Umbilical cord (tissue), 2 donors: ENCODE measurements at places on chromosomes 16 and 17.

GRCh38 chr17:42428141-42428944 lies 5.3 kb upstream of the CAVIN1 start:
- DNase-seq, result peak; percentile 95

GRCh38 chr17:44132275-44132821 lies 8.9 kb upstream of the HDAC5 start:
- no peak for DNase-seq

- DNase-seq, result no peak
Observed at GRCh38 chr17:78196716-78197115, 9.6 kb downstream of the AFMID start.

- peak; percentile 42 for DNase-seq
Observed at GRCh38 chr16:64061621-64062020, 1060.2 kb downstream of the CDH11 start.

DNA sequence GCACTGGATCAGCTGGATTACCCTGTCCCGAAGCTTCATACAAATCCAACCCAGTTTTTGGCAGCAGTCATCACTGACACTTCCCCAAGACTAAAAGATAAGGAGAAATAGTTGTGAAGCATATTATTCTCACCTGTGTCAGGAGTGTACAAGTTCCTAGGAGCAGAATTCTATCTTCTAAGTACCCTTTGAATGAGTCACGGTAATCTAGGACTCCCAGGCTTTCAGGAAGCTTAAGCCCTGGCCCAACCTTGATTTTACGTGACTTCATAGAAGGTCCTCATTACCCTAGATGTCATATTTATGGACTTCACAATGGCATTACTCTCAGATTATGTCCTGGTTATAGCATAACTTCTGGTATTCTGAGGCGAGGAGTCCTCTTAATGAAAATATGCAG lies 31.9 kb downstream of the CYB561 start:
- DNase-seq, result no peak

- DNase-seq, result peak; percentile 31
Observed at GRCh38 chr17:76271669-76272540, 6.8 kb downstream of the UBALD2 start.

- peak; percentile 90 for DNase-seq
Observed at GRCh38 chr16:85010931-85011845, at the start of gene ZDHHC7. Gene ZDHHC7 (minus strand): TSS chr16:85011535. CDS start chr16:84990618, 20,917 bp downstream.

DNA sequence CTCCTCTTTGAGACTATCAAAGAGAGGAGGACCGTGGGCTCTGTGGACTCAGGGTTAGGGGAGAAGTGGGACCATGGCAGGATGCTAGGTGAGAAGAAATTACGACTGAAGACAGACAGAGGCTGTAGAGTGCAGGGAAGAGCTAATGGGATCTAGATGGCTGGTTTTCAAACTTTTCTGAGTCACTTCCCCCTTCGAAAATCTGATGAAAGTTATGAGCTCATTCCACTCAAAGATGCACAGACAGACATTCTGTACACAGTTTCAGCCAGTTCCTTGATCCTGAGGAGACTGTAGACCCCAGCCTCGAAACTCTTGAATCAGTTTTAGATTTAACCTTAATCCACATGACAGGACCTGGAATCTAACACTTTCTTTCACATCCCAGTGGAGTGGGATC lies 40.7 kb downstream of the RGS9 start:
- peak; percentile 71 for DNase-seq
